ENCODE measurements at places on chromosomes 4 and X. TPM values are rescaled to one million over a fixed set of nuclear protein-coding genes. Genes with fewer than 3 reads are reported as not detected.

BMP3 gene
- polyA plus RNA-seq = 0.10 TPM

KLHL13 gene
- polyA plus RNA-seq = 1.3 TPM

HOPX gene
- polyA plus RNA-seq = 1,652 TPM

DNA sequence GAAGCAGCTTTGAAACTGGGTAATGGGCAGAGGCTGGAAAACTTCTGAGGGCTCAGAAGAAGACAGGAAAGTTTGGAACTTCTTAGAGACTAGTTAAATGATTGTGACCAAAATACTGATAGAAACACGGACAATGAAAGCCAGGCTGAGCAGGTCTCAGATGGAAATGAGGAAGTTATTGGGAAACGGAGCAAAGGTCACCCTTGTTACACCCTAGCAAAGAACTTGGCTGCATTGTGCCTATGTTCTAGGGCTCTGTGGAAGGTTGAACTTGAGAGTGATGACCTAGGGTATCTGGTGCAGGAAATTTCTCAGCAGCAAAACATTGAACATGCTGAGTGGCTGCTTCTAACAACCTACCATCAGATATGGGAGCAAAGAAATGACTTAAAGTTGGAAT is 50.8 kb upstream of the FBXW7 start:
- DNase-seq = no peak

SPACA5 gene
- polyA plus RNA-seq = not detected

All from immature natural killer cell (primary cell).